Lower leg skin (tissue), 4 donors: ENCODE measurements at places on chromosomes 4 and X. TPM values are rescaled to one million over a fixed set of nuclear protein-coding genes. Genes with fewer than 3 reads are reported as not detected.

HSFX2 gene
- total RNA-seq = not detected

LUZP4 gene
- total RNA-seq = not detected

RNF175 gene
- total RNA-seq = 0.10 TPM

PABPC1L2A gene
- total RNA-seq = not detected

NKX6-1 gene
- not detected for total RNA-seq

DNA sequence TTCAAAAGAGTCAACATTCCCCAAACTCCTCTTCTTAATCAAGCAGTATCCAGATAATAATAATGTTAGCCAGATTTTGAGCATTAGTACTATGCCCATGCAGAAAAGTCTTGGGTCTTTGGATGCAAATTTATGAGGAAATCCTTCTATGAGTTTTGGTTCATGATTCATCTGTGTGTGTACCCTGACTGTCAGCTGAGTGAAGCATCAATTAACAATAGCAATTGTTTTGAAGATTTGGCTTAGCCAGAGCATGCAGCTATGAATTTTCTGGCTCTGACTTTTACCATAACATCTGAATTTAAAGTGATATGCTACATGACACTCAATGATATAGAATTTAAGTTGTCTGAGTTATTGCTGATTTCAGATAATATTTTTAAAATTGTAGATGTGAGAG, 145.8 kb downstream of the KLHL4 start:
- DNase-seq = no peak

GRCh38 chr4:44760142-44760898, 34.0 kb upstream of the GNPDA2 start:
- DNase-seq = no peak

DNA sequence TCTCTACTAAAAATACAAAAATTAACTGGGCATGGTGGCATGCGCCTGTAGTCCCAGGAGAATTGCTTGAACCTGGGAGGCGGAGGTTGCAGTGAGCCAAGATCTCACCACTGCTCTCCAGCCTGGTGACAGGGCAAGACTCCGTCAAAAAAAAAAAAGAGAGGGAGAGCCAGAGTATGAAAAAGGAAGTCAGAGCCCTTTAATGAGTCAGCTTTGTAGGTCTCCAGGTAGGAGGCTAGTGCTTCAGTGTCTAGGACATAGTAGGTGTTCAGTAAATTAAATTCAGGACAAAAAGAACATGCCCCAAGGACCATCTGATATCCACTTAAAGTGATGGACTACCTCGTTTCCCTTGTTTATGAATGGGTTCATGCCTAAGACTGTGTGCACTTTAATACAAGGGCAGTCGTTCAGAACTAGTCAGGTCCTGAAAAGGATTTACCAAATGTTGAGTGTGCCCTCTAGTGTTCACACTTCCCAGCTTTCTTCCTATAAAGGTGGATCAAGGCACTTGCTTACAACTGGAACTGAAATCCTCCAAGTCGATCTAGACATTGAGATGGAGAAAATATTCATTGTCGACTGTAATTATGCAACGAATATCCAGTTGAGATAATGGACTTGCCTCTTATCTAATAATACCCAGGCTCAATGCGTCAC, 29.0 kb downstream of the F9 start:
- no peak for DNase-seq

DNA sequence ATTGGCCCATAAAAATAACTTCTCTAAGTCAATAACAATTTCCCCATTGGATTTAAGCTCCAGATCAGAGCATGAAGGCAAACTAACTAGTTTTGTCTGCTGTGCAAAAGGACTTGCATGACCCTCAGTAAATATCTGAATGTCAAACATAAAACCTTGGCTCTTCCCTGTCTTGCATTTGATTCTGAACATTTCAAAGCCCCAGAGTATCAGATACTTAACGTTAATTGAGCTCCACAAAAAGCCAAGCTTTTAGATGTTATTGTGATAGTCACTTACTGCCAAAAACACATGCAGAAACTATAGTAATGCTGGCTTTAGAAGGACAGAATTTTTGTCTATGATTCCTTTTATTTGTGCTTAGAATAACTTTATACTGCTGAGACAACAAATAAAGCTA, 664.2 kb downstream of the ADGRL3 start:
- DNase-seq = no peak

GRCh38 chr4:109943745-109944144, 31.1 kb downstream of the EGF start:
- no peak for DNase-seq

DNA sequence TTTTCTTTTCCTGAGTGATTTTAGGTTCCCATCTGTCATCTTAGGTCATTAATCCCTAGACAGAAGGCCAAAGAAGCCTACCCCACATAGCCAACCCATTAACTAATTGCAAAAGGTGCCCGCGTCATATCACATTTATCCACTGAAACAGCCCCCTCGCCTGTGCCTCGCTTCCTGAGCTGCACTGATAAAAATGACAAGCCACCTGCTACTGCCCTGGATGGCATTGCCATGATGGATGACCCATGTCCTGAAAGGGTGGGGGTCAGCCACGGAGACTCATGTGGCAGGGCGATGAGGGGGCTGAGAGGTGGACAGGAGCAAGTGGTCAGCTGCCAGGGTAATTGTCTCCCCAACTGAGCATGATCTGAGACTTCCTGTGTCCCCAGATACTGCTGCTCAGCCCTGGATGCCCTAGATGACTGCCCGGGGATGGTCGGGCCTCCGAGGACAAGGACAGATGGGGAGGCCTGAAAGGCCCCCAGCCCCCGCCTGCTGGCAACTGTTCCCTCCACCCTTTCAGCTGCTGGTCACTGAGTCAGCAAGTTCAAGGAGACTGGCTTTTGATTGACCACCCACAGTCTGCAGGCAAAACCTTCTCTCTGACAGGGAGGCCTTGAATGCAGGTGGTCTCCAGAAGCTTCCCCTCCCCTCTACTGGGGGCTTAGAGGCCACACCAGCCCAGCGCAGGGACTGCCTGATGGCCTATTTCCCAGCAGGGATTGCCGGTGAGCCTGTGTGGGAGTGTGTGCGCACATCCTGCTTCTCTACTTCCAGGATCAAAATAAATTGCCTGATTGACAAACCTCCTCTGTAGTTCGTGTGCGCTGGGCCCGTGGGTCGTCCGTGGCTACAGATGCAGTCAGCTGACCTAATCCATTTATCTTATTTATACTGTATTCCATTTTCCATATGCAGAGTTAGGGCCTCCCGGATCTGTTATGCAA, 496.3 kb downstream of the BCOR start:
- DNase-seq = no peak

- DNase-seq = no peak
Observed at GRCh38 chr4:109952612-109953011, 39.9 kb downstream of the EGF start.

DNA sequence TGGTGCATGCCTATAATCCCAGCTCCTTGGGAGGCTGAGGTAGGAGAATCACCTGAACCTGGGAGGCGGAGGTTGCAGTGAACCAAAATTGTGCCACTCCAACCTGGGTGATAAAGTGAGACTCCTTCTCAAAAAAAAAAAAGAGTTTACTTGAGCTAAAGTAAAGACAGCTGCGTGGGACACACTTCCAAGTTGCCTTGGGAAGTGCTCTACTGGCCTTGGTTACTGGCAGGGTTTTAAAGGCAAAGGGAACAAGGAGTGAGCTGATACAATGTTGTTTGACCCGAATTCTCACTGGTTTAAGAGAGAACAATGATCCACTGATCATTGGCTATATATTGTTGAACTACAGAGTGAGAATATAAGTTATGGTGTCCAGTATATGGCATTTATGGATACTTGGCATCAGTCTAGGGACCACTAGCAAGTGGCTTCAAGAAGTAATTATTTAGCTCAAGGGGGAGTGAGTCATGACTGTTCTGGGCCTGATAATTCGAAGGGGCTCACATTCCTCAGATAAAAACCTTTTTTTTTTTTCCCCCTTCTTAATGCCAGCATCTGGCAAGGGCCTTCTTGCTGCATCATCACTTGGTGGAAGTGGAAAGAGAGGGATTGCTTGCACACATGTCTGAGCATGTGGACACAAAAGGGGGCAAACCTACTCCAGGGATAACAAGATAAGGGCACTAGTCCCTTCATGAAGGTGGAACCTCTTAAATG, 32.3 kb downstream of the GRK4 start:
- no peak for DNase-seq
